Esophagus mucosa (tissue), 1 donor: ENCODE measurements at places on chromosomes 5 and 9.

- ATAC-seq = no peak
Measured at GRCh38 chr5:4730279-4730678, 409.9 kb upstream of the ADAMTS16 start.

- no peak for ATAC-seq
Measured at GRCh38 chr9:23123048-23123632, 676.5 kb downstream of the DMRTA1 start.

- no peak for ATAC-seq
Measured at GRCh38 chr9:136308702-136309053, 4.8 kb upstream of the CCDC187 start.

DNA sequence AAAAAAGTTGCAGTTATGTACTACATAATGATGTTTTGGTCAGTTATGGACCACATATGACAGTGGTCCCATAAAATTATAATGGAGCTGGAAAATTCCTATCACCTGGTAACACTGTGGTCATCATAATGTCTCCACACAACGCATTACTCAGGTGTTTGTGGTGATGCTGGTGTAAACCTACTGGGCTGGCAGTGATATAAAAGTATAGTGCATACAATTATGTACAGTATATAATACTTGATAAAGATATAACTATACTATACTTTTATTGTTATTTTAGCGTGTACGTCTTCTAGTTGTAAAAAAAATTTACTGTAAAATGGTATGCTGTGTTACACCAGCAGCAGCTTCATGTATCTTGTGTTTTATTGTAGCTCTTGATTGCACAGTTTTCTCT is 66.0 kb upstream of the PANK3 start:
- ATAC-seq = no peak

GRCh38 chr9:115531410-115532125 is 413.6 kb upstream of the TNC start:
- no peak for ATAC-seq

DNA sequence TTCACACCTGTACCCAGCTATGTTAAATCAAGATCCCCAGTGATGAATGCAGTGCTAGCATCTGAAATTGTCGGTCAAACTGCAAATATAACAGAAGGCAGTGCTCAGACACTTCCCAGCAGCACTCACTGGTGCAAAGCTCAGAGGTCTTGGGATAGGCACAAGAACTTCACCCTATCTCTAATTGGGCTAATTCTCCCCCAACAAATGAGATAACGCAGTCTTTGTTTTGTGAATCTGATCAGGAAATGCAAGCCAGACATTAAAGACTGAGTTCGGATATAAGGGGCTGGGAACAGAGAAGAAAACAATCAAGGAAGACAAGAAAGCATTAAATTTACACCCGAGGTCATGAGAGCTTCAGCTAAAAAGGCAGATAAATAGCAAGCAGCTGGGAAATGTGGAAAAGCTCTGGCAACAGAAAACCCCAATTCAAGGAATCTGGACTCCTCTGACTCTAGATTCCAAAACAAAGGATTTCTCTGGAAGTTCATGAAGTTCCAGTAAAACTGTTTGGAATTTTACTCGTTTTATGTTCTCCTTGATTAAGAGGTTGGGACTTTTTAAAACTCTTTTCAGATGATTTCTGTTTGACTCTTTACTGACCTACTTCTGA is 65.1 kb downstream of the GNA14 start:
- ATAC-seq = no peak
